CD4-positive, alpha-beta T cell treated with Interleukin-1 beta for 1 hour (primary cell): ENCODE measurements at places on chromosomes 4 and X.
A peak's percentile ranks its signal among the peaks of the same experiment; 100 is the strongest.

GRCh38 chr4:64144994-64145393 lies 264.3 kb downstream of the TECRL start:
- no peak for DNase-seq

DNA sequence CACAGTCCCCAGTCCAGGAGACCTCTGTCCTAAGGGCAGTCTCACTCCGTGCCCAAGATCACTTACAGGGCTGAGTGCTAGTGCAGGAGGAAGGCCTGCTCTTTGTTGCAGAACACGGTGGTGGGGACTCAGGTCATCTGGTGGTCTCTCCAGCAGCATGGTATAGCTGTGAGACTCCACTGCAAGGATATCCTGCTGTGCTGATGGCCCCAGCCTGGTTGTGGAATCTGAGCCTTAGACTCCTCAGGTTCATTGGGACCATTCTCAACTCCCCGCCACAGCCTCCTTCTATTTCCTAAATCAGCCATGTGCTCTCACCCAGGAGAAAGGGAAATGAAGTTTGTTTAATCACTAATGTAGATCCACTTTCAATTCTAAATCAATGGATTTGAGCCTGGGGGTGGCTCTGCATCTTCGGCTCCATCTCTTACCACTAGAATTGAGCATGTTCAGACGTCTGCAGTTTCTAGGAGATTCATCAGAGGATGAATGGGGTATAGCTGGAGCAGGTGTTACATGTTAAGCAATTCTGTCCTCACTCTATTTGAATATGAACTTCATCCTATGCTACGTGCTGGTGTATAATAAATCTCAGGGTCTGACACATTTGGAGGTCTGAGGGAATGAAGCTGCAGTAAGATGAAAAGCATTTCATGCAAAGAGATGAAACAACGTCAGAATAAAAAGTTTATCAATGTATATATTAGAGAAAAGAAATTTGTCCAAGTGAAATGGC lies 189.2 kb downstream of the MGST2 start:
- DNase-seq = no peak

DNA sequence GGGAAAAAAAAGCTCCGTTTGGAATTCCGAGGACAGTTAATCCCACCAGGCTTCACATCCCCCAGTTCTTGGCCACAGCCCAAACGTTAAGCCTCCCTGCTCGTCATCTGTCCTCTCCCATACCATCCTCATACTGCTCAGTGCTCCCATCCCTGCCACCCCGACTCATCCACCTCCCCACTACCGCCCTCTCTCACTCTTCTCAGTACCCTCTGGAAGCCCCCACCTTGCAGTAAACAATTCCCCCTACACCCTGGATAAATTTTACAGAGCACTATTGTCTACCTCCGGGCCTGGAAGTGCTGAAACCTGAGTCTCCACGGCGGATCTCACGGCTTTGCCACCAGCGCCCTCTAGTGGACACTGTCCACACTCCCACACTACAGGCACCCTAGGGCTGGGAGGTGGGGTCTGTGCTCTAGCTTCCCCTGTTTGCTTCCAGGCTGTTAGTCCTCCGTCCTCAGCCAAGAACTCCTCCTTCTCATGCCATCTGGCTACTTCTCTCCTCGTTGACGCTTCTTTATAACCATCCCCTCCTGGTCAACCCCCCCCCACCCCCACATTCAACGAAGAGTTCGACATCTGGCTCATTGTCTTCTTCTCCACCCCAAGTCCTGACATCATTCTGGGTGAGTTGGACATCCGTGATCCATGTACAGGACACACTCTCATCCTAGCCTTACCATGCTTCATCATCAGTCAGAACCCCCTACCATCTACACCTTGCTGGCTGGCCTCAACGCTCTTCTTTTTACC lies 54.5 kb downstream of the RTL9 start:
- peak; percentile 56 for DNase-seq

GRCh38 chrX:103052625-103053024 lies 11.3 kb downstream of the BEX1 start:
- DNase-seq = no peak

DNA sequence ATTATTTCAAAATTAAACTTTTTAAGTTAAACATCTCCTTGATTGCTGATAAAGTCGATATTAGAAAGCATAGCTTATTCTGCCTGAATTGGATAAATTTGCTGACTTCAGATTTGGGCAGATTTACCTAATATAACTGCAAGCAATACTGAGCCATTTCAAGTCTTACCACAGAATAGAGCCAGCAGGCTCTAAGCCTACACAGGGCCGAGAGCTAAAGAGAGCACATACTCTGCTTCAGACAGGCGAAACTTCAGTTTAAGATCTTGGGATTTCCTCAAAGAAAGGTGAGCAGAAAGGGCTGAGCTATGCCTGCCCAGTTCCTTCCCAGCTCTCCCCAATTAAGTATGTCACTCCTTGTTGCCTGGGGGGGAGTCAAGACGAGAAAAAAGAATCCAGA lies 240.6 kb upstream of the NOCT start:
- no peak for DNase-seq

GRCh38 chr4:170651786-170652185 lies 562.0 kb upstream of the AADAT start:
- no peak for DNase-seq

DNA sequence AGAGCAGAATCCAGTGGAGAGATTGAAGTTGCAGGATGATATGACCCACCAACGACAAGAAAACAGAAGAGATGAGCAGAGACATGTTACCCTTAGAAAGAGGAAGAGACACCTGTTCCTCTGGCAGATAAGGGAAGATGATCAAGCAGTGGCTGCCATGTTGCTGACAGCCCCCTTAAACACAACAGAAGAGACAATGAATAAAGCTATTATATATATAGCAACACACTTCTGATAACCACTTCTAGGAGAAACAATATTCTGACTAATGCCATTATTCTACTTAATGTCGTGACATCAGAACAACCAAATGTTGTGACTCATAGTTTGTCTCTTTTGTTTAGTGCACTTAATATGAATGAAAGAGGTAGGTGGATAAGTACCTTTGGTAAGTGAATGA lies 44.9 kb downstream of the SH3RF1 start:
- DNase-seq = no peak

GRCh38 chr4:30882995-30883675 lies 163.0 kb downstream of the PCDH7 start:
- no peak for DNase-seq

DNA sequence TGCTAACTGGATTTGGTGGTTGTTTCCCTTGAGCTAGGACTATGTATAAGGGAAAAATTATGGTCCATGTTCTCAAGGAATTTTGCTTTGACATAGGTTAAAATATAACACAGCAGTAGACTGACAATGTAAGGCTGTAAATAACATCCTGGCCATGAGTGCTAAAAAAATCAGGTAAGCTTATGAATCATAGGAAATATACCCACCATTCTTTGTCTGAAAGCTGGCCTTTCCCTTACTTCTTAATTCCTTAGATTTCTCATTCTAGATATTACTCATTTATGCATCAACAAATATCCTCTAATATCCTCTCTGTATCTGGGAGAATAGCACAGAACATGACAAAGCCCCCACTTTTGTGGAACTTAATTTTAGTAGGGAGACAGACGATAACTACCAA lies 6.8 kb upstream of the CHRNA9 start:
- DNase-seq = no peak
